Occipital lobe (tissue), 3 donors: ENCODE measurements at places on chromosomes 16 and 17. TPM values are rescaled to one million over a fixed set of nuclear protein-coding genes. Genes with fewer than 3 reads are reported as not detected.

GLG1 gene
- 60.4 TPM for total RNA-seq

GRCh38 chr17:75571197-75571884, 16.3 kb upstream of the MYO15B start:
- DNase-seq: no peak

DNA sequence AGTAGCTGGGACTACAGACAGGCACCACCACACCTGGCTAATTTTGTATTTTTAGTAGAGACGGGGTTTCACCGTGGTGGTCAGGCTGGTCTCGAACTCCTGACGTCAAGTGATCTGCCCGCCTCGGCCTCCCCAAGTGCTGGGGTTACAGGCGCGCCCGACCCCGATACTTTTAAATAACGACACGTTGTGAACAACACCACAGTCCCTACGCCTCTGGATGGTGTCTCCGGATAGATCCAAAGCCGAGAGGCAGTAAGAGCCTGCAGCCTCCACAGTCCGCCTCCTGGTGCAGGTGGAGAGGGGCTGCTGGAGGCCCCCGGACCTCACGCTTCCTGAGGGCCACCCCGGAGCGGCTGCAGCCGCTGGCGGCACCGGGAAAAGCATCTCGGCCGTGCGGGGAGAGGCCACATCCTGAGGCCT, 741 bp upstream of the TLCD3A start:
- no peak for DNase-seq

DNA sequence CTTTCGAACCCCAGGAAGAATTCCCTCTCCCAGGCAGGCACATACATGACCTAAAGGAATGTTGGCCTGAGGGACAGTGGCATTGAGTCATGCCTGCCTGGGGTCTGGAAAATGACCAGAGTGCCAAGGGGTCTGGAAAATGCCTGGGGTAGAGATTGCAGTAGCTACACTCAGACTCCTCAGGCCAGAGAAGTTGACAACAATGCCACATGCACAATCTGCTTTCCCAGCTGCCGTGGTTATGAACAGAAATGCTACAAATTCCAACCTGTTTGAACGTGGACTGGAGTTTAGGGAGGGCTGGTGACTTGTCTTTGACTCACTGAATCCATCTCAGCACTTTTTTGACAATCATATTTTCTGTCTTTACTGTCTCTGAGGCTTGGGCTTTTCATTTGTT, 250.0 kb downstream of the ABCC12 start:
- no peak for DNase-seq

- no peak for DNase-seq
Measured at GRCh38 chr16:11032922-11033291, 88.5 kb downstream of the CLEC16A start.

MYH11 gene
- total RNA-seq: under 0.01 TPM

EME2 gene
- 6.9 TPM for total RNA-seq

DNA sequence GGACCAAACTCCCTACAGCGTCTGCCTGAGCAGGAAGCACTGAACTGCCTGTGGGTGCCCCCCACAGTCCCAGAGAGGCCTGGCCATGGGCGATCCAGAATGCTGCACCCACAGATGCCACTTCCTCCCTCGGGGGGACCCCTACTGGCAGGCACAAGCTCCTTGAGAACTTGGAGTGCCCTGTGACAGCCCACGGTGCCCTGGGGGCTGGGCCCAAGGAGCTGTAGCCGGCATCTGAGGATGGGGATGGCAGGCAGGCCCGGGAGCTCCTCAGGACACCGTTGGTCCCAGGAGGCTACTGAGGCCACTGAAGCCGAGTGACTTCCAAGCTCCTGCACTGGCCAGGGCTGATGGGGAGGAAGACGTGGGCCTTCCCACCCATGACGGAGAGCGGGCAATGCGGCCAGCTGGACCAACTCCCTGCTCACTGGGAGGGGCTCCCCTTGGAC, 15.1 kb upstream of the RASD1 start:
- no peak for DNase-seq

GRCh38 chr17:67700037-67700724, 17.6 kb upstream of the NOL11 start:
- no peak for DNase-seq
